ENCODE measurements at places on chromosomes 5 and 9. TPM values are rescaled to one million over a fixed set of nuclear protein-coding genes. Genes with fewer than 3 reads are reported as not detected.

Gene OR2S2
- not detected for total RNA-seq

Gene ACOT12
- not detected for total RNA-seq

Gene PAX5
- not detected for total RNA-seq

Gene CTSV
- 23.3 TPM for total RNA-seq

DNA sequence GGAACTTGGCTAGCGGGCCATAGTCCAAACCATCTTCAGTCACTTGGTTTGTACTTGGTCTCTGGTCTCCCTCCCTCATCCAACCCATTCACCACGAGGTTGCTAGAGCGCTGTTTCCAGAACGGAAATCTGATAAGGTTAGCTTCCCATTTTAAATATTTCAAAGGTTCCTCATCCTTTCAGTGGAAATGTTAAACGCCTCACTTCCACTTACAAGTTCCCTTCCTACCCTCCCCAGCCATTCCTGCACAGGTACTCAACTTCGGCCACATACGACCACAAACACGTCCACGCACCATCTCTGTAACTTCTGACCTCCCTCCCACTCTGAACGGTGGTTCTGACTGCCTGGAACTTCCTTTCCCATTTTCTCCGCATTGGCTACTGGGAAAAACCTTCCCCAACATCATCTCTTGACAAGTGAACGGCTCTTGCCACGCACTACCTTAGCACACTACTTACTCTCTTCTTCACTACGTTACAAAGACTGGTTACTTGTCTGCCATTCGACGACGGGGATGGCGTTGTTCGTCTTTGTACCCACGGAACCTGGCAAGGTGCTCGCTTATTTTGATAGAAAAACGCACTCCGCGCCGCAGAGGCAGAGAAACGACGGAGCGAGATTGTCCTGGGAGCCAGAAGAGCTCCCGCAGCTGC lies 629 bp downstream of the CCNH start:
- H3K27ac ChIP-seq: peak overlapping the region; percentile 84
- H3K4me3 ChIP-seq: peak overlapping the region; percentile 89
- H3K27me3 ChIP-seq: no peaks in the 10 kb centered on the region

- no peaks in the 10 kb centered on the region for H3K36me3 ChIP-seq
- no peak overlapping the region for H3K27ac ChIP-seq
- H3K27me3 ChIP-seq: no peaks in the 10 kb centered on the region
- no peak for DNase-seq
- no peak overlapping the region for H3K4me3 ChIP-seq
These were observed 22.5 kb downstream of the APBA1 start for GRCh38 chr9:69649566-69650250.

DNA sequence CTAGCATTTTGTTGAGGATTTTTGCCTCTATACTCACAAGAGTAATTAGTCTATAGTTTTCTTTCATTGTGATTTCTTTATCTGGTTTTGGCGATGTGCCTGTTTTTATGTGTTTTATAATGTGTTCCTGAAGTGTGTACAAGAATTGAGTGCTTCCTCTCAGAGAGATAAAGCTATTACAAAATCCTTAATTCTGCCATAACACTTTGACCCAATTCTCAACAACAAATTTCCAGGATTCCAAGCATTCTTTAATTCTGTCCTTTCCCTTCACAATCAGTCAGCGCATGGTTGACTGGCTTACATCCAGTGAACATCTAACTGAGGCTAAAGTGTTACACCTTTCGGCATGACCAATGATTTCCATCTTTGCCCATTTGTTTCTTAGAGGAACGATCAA lies 282.9 kb upstream of the MVB12B start:
- no peak overlapping the region for H3K27ac ChIP-seq
- H3K4me1 ChIP-seq: no peaks in the 10 kb centered on the region
- no peak overlapping the region for H3K4me3 ChIP-seq
- DNase-seq: no peak
- H3K36me3 ChIP-seq: no peaks in the 10 kb centered on the region

- no peak overlapping the region for H3K27ac ChIP-seq
- DNase-seq: peak; percentile 0
- peak overlapping the region; percentile 41 for H3K4me3 ChIP-seq
These were observed 216.7 kb downstream of the BNC2 start for GRCh38 chr9:16653491-16654399.

DNA sequence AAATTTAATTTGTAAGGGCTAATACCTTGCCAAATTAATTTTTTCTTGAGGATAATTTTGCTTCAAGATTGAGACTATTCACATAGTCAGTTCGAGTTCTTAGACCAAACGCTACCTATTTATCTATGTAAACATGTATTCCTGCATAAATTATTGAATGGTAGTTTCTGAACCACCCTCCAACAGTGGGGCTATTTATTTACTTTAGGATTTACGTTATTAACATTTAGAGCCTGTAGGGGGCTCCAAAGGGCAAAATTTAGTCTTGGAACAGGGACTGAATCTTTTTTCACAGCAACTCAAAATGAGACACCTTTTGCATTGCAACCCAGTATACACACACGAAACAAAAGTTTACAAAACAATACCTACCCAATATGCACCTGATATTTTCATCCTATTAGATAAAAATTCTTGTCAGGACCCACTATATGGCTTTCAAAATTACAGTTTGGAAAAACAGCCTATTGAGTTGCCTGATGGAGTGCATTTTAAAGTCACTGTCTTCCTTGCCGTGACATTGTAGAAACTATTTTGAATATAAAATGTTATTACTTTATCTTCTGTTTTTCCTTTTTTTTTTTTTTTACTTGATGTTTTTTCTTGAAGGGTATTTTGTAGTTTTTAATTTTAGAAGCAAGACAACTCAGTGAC lies 47.1 kb upstream of the POU4F3 start:
- H3K36me3 ChIP-seq: no peaks in the 10 kb centered on the region
- H3K4me3 ChIP-seq: no peak overlapping the region
- H3K4me1 ChIP-seq: no peaks in the 10 kb centered on the region
- no peaks in the 10 kb centered on the region for H3K27me3 ChIP-seq
- H3K27ac ChIP-seq: no peak overlapping the region

GRCh38 chr9:19288081-19288480 lies 57.6 kb downstream of the DENND4C start:
- H3K4me1 ChIP-seq: peaks cover 21% of the 10 kb centered on the region
- H3K27me3 ChIP-seq: no peaks in the 10 kb centered on the region
- DNase-seq: no peak
- peaks cover 9% of the 10 kb centered on the region for H3K36me3 ChIP-seq

GRCh38 chr5:168736281-168736831 lies 157.2 kb upstream of the PANK3 start:
- H3K4me1 ChIP-seq: no peaks in the 10 kb centered on the region
- DNase-seq: no peak

DNA sequence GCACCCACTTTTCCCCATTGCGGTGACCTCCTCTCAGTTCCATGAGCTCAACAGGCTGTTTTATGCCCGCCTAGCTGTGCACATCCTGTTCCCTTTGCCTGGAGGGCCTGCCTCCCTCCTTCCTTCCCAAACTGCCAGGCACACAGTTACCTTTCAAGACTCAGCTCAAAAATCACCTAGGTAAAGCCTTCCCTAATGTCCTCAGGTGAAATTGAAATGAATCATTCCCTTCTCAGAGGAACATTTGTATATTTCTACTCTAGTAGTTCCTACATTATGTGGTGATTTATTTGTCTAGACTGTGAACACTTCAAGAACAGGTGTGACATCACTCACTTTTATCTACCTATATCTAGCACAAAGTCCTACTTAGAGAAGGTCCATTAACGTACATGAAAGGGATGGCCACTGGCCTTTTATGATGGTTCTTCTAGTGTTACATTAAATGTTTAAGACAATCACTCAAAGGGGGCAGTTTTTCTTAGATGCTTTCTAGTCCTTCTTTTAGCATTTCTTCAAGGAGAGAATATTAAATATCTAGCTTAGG lies 103.5 kb upstream of the EQTN start:
- no peaks in the 10 kb centered on the region for H3K36me3 ChIP-seq
- no peaks in the 10 kb centered on the region for H3K27me3 ChIP-seq
- H3K27ac ChIP-seq: no peak overlapping the region
- H3K4me3 ChIP-seq: no peak overlapping the region
- DNase-seq: no peak
- H3K4me1 ChIP-seq: peaks cover 15% of the 10 kb centered on the region

DNA sequence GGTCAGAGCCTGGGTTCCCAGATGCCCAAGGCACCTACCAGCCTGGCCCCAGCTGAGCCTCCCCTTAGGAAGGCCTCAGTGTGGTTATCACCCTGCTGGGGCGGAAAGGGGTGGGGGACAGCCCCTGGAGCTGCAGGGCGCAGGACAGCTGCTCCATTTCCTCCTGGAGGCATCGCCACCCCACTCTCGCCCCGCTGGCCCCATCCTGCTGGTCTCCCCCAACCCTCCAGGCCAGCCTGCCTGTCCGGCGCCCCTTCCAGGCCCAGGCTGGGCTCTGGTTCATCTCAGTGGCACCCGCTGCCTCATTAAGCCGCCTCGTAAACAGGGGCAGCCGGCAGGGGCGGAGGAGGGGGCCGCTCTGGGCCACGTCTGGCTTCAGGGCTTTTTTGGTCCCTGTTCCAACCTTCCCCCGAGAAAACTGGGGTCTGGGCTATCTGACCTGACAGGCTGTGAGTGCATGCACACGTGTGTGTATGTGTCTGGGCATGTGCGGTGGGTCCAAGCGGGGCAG lies 30.8 kb upstream of the ENHO start:
- H3K4me3 ChIP-seq: no peak overlapping the region
- H3K4me1 ChIP-seq: no peaks in the 10 kb centered on the region
- peaks cover 51% of the 10 kb centered on the region for H3K27me3 ChIP-seq
- H3K27ac ChIP-seq: no peak overlapping the region
- DNase-seq: no peak

- no peak overlapping the region for H3K27ac ChIP-seq
- no peaks in the 10 kb centered on the region for H3K36me3 ChIP-seq
- peaks cover 72% of the 10 kb centered on the region for H3K27me3 ChIP-seq
- H3K4me1 ChIP-seq: no peaks in the 10 kb centered on the region
- no peak overlapping the region for H3K4me3 ChIP-seq
These were observed 260.5 kb upstream of the MVB12B start for GRCh38 chr9:126066131-126066530.

- no peak overlapping the region for H3K27ac ChIP-seq
- peaks cover 27% of the 10 kb centered on the region for H3K27me3 ChIP-seq
- peaks cover 9% of the 10 kb centered on the region for H3K4me1 ChIP-seq
- DNase-seq: no peak
These were observed 11.0 kb upstream of the TRAF1 start for GRCh38 chr9:120937596-120937995.

DNA sequence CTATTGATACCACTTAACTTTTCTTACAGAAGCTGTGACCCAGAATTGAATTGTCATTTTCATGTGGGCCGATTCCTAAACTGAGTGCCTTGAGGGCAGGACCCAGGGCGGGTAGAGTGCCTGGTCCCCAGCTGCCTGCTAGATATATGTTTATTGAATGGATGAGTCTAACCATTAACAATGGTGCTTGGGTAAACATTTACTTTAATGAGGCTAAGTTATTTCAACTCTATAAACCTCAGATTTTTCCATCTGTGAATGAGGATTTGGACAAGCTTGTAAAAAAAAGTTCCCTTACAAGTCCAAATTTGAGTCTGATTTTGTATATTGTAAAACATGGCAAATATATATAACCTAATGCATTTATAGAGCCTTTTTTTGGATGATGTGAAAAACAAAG lies 181.8 kb upstream of the ELL2 start:
- no peak overlapping the region for H3K27ac ChIP-seq
- no peaks in the 10 kb centered on the region for H3K36me3 ChIP-seq
- DNase-seq: no peak
- no peaks in the 10 kb centered on the region for H3K27me3 ChIP-seq

GRCh38 chr9:128887914-128888350 lies 6.0 kb downstream of the LRRC8A start:
- no peak overlapping the region for H3K4me3 ChIP-seq
- DNase-seq: no peak
- no peaks in the 10 kb centered on the region for H3K4me1 ChIP-seq
- no peaks in the 10 kb centered on the region for H3K27me3 ChIP-seq
- peaks cover 11% of the 10 kb centered on the region for H3K36me3 ChIP-seq

DNA sequence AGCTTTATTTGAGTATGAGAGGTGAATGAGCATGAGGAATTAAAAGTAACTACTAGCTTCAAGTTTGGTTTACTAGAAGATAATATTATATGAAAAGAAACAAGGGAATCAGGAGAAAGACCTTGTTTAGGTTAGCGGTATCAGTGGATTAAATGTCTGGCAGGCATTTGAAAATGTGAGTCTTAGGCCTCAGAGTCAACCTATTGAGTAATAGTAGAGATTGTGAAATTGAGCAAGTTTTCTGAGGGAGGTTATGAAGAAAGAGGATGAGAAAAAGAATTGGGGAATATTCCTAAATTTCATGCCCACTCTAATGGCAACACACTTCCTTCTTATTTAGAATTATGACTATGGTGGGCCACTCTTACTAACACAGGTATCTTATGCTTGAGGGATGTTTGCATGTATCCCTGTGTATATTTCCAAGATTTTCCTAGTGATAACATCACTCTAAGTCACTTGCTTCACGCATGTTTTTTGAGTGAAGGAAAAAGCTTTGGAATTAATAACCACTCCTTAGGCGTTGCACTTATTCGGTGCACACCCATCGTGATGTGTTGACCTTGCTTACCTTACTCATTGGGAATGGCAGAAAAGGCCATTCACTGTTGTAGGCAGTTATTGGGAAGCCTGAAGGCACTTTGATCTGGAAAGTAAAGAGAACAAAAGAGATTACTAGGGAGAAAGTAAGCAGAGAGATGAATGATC lies 8.2 kb upstream of the ELL2 start:
- H3K4me3 ChIP-seq: no peak overlapping the region
- no peak for DNase-seq
- peaks cover 25% of the 10 kb centered on the region for H3K4me1 ChIP-seq
- H3K27ac ChIP-seq: no peak overlapping the region
- no peaks in the 10 kb centered on the region for H3K36me3 ChIP-seq
- H3K27me3 ChIP-seq: no peaks in the 10 kb centered on the region

GRCh38 chr5:154285661-154286408 lies 95.3 kb downstream of the GALNT10 start:
- peak overlapping the region; percentile 54 for H3K27ac ChIP-seq
- peak; percentile 26 for DNase-seq
- H3K4me3 ChIP-seq: peak overlapping the region; percentile 25

- peaks cover 8% of the 10 kb centered on the region for H3K4me1 ChIP-seq
- H3K27ac ChIP-seq: no peak overlapping the region
- H3K36me3 ChIP-seq: peaks cover 4% of the 10 kb centered on the region
- no peaks in the 10 kb centered on the region for H3K27me3 ChIP-seq
These were observed 51.2 kb downstream of the MRPS27 start for GRCh38 chr5:72268753-72269410.

- DNase-seq: no peak
- H3K36me3 ChIP-seq: no peaks in the 10 kb centered on the region
- peaks cover 27% of the 10 kb centered on the region for H3K27me3 ChIP-seq
- H3K27ac ChIP-seq: no peak overlapping the region
- H3K4me3 ChIP-seq: no peak overlapping the region
These were observed 42.0 kb downstream of the IQGAP2 start for GRCh38 chr5:76445063-76445462.

GRCh38 chr5:33761139-33761538 lies 130.7 kb downstream of the ADAMTS12 start:
- no peak for DNase-seq
- no peak overlapping the region for H3K4me3 ChIP-seq
- no peak overlapping the region for H3K27ac ChIP-seq
- no peaks in the 10 kb centered on the region for H3K4me1 ChIP-seq
- H3K27me3 ChIP-seq: no peaks in the 10 kb centered on the region
